Sigmoid colon (tissue), 7 donors: ENCODE measurements at places on chromosomes 4 and X. TPM values are rescaled to one million over a fixed set of nuclear protein-coding genes. Genes with fewer than 3 reads are reported as not detected.

Gene SLC25A53
- 14.7 TPM for total RNA-seq

Gene NLGN3
- 0.99 TPM for total RNA-seq

DNA sequence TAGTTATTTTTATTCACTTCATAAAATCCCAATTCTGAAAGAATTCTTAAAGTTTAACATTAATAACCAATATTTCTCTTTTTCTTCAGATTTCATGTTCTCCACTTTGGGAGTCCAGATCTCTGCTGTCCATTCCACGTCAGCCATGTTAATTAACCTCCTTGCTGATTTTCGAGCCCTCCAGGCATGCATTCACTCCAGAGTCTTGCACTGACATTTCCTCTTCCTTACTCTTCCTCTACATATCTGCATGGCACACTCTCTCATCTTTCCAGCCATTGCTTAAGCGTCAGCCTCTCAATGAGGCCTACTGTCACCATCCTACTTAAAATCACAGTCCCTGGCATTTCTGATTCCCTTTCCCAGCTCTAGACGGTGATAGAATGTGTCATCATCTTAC, 144.8 kb downstream of the MAD2L1 start:
- no peaks in the 10 kb centered on the region for H3K4me1 ChIP-seq
- no peak for DNase-seq
- no peaks in the 10 kb centered on the region for H3K27me3 ChIP-seq
- H3K4me3 ChIP-seq = no peak overlapping the region
- no peaks in the 10 kb centered on the region for H3K36me3 ChIP-seq

Gene STK26
- 11.3 TPM for total RNA-seq

GRCh38 chrX:10582945-10583344, 37.4 kb downstream of the MID1 start:
- no peaks in the 10 kb centered on the region for H3K4me1 ChIP-seq
- H3K4me3 ChIP-seq = no peak overlapping the region
- no peaks in the 10 kb centered on the region for H3K36me3 ChIP-seq
- no peaks in the 10 kb centered on the region for H3K27me3 ChIP-seq

Gene MAGED4
- 11.0 TPM for total RNA-seq

- H3K27me3 ChIP-seq = no peaks in the 10 kb centered on the region
- H3K4me1 ChIP-seq = no peaks in the 10 kb centered on the region
- H3K27ac ChIP-seq = no peak overlapping the region
- H3K4me3 ChIP-seq = no peak overlapping the region
- no peak for DNase-seq
Measured at GRCh38 chr4:86203176-86203575, 156.7 kb downstream of the MAPK10 start.

- peaks cover 51% of the 10 kb centered on the region for H3K4me1 ChIP-seq
- H3K27ac ChIP-seq = peak overlapping the region; percentile 60
- no peaks in the 10 kb centered on the region for H3K36me3 ChIP-seq
- DNase-seq = no peak
- no peak overlapping the region for H3K4me3 ChIP-seq
Measured at GRCh38 chr4:156778093-156778492, 193.5 kb downstream of the PDGFC start.

DNA sequence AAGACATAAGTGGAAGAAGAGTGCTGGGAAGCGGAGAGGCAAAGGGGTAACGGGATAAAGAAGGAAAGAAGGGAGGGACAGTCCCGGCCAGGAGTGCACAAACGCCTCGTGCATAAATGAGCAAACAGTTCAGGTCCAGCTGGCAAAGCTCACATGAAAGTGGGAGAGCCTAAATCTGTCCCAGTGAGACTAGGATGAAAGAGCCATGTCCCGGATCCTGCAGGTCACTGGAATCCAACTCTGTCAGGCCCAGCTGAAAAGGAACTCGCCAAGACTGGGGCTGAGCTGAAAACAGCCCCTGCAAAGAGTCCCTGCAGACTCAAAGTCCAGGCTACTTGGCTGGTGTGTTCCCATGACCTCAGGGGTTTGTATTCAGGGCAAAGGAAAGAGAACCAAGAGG, 38.0 kb upstream of the CRMP1 start:
- H3K36me3 ChIP-seq = no peaks in the 10 kb centered on the region
- H3K27ac ChIP-seq = no peak overlapping the region
- no peak overlapping the region for H3K4me3 ChIP-seq
- H3K4me1 ChIP-seq = no peaks in the 10 kb centered on the region
- peaks cover 42% of the 10 kb centered on the region for H3K27me3 ChIP-seq
- no peak for DNase-seq

DNA sequence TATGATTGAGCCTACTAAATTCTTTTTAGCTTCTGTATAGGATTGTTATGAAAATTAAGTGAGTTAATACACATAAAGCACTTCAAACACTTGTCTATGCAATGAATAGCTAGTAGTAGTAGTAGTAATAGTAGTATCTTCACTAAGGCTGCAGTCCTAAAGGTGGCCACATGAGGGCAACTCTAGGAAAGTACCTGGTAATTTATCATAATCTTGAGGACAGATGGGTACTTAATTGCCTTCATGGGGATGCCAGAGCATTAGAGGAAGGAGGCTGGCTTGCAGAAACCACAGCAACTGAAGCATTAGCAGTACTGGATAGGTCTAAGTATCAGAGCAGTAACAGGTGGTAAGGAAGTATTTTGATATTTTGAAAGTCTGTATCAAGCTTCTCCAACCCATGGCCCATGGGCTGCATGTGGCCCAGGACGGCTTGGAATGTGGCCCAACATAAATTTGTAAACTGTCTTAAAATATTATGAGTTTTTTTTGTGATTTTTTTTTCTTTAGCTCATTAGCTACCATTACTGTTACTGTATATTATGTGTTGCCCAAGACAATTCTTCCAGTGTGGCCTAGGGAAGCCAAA, 17.3 kb downstream of the NIPAL1 start:
- peaks cover 5% of the 10 kb centered on the region for H3K4me1 ChIP-seq
- no peaks in the 10 kb centered on the region for H3K36me3 ChIP-seq
- no peaks in the 10 kb centered on the region for H3K27me3 ChIP-seq
- no peak overlapping the region for H3K4me3 ChIP-seq

GRCh38 chr4:6601661-6602250, 26.8 kb downstream of the MAN2B2 start:
- H3K27ac ChIP-seq = no peak overlapping the region
- no peaks in the 10 kb centered on the region for H3K27me3 ChIP-seq
- no peak for DNase-seq
- H3K4me1 ChIP-seq = no peaks in the 10 kb centered on the region
- H3K4me3 ChIP-seq = no peak overlapping the region

DNA sequence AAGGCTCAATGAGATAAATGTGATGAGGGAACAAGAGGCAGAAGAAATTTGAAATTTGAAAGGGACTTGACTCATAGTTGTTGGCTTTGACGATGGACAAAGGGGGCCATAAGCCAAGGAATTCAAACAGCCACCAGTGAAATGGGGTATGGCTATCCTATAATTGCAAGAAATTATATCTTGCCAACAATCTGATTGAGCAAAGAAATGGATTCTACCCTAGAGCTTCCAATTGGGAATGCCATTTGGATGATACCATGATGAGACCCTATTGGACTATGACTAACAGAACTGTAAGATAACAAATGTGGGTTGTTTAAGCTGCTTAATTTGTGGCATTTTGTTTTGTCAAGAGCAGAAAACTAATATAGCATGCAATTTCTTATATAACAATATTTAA, 270.1 kb upstream of the ARSJ start:
- no peak overlapping the region for H3K27ac ChIP-seq
- peaks cover 4% of the 10 kb centered on the region for H3K4me1 ChIP-seq
- H3K4me3 ChIP-seq = no peak overlapping the region
- DNase-seq = no peak
- H3K36me3 ChIP-seq = no peaks in the 10 kb centered on the region

DNA sequence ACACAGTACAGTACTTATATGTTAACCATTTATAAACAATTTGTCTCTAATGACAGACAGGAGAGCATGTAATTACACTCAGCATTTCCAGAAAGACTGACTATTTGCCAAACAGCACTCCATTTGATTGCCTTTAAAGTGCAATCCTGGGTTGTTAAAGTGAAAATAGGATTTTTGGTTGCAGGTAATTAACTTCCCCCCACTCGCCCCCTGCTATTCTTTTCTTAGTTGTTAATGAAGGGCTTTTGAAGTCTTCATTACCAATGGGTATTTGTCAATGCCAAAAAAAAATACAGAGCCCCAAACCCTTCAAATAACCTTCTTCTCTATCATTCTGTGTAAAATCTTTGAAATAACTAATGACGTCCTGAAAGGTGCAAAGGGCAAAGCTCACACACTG, 825.6 kb downstream of the STPG2 start:
- no peaks in the 10 kb centered on the region for H3K27me3 ChIP-seq
- no peaks in the 10 kb centered on the region for H3K4me1 ChIP-seq
- H3K36me3 ChIP-seq = no peaks in the 10 kb centered on the region

DNA sequence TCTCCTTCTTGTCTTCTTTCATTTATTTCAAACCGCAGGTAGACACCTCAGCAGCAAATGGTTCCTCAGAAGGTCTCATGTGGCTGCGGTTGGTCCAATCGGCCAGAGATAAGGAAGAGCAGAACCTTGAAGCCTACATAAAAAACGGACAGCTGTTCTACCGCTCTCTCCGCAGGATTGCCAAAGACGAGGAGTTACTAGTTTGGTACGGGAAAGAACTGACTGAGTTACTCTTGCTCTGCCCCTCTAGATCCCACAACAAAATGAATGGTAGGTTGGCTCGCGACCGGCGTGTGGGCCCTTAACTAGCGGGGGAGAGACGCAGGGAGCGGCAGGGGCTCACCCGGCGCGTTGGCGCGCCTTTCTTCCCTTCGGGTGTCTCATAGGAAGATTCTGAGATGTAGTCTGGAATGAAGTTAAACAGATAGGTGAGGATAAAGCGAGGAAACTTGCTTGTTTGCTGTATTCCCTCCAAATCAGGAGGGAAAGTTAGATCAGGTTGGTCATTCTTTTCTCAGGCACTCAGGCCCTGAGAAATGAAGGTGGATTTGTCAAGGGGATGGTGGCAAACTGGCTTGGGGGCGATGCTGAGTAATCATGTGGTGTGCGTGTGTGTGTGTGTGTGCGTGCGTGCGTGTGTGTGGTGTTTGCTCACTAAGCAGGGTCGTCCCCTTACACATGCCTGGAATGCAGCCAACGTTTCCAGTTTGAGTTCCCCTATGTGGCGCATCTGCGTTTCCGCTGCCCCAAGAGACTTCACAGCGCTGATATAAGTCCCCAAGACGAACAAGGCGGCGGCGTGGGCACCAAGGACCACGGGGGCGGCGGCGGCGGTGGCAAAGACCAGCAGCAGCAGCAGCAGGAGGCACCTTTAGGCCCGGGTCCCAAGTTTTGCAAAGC, 4.2 kb downstream of the PRDM8 start:
- DNase-seq = no peak
- peak overlapping the region; percentile 95 for H3K27ac ChIP-seq
- H3K4me1 ChIP-seq = peaks cover 26% of the 10 kb centered on the region
- H3K36me3 ChIP-seq = peaks cover 7% of the 10 kb centered on the region
- no peaks in the 10 kb centered on the region for H3K27me3 ChIP-seq

Gene SLC35A2
- total RNA-seq = 5.7 TPM

- peak overlapping the region; percentile 52 for H3K4me3 ChIP-seq
- H3K4me1 ChIP-seq = peaks cover 4% of the 10 kb centered on the region
Measured at GRCh38 chr4:85474356-85474755, 594 bp upstream of the ARHGAP24 start.

Gene ZMAT1
- 12.2 TPM for total RNA-seq

DNA sequence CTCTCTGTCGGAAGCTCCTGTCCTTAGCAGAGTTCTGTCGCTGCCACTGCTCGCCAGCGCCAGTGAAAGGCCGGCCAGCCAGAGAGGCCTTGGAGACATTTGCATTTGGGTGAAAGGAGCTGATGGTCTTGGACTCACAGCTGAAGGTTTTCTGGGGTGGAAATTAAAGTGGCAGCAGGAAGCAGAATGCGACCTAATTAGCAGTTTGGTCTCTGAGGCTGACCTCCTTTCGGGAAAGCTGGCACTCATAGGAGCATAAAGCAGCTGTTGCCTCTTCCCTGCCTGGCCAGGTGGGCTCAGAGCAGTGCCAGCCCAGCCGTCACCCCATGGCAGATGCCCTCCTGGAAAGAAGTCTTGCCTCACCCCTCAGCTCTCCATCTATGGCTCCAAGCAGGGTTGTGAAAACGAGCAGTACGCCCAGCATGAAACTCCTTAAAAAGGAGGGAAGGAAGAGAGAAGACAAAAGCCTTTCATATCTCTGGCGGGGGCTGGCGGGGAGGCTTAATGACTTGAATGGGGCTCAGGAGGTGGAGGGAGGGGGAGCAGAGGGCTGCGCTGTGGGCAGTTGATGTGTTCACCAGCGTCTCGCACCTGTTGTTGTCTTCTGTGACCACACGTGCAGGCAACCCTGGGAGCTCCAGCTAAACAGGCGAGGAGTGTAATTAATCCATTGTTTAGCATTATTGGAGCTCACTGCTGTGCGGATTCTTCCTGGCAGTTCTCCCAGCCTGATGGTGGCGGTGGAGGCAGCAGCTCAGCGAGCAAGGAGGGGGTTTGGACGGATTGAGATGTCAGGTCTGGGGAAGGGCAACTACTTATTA, 264.0 kb downstream of the MID1IP1 start:
- no peaks in the 10 kb centered on the region for H3K27me3 ChIP-seq
- no peak overlapping the region for H3K4me3 ChIP-seq
- no peaks in the 10 kb centered on the region for H3K36me3 ChIP-seq
- no peaks in the 10 kb centered on the region for H3K4me1 ChIP-seq
- no peak for DNase-seq
- peak overlapping the region; percentile 24 for H3K27ac ChIP-seq

GRCh38 chr4:173536808-173537429, 6.9 kb upstream of the HAND2 start:
- no peaks in the 10 kb centered on the region for H3K36me3 ChIP-seq
- H3K27ac ChIP-seq = peak overlapping the region; percentile 99
- H3K4me1 ChIP-seq = no peaks in the 10 kb centered on the region
- no peaks in the 10 kb centered on the region for H3K27me3 ChIP-seq

Gene CXCL6
- 0.95 TPM for total RNA-seq

GRCh38 chr4:17765514-17766286, 15.7 kb downstream of the FAM184B start:
- no peaks in the 10 kb centered on the region for H3K27me3 ChIP-seq
- no peaks in the 10 kb centered on the region for H3K36me3 ChIP-seq
- no peak for DNase-seq
- no peak overlapping the region for H3K27ac ChIP-seq

Gene CYLC1
- not detected for total RNA-seq

DNA sequence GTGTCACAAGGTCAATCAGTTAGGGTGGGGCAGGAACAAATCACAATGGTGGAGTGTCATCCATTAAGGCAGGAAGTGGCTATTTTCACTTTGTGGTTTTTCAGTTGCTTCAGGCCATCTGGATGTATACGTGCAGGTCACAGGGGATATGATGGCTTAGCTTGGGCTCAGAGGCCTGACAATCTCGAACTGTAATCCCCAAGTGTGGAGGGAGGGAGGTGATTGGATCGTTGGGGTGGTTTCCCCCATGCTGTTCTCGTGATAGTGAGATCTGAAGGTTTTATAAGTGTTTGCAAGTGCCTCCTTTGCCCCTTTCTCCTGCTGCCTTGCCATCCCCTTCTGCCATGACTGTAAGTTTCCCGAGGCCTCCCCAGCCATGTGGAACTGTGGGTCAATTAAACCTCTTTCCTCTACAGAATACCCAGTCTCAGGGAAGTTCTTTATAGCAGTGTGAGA, 36.7 kb upstream of the STS start:
- H3K4me3 ChIP-seq = no peak overlapping the region
- no peak overlapping the region for H3K27ac ChIP-seq
- H3K36me3 ChIP-seq = no peaks in the 10 kb centered on the region
- H3K27me3 ChIP-seq = no peaks in the 10 kb centered on the region
- H3K4me1 ChIP-seq = no peaks in the 10 kb centered on the region

Gene MAGEA8
- not detected for total RNA-seq

- H3K4me3 ChIP-seq = no peak overlapping the region
- no peak overlapping the region for H3K27ac ChIP-seq
- no peak for DNase-seq
- H3K36me3 ChIP-seq = no peaks in the 10 kb centered on the region
- H3K27me3 ChIP-seq = no peaks in the 10 kb centered on the region
Measured at GRCh38 chr4:41569961-41570360, 32.0 kb downstream of the LIMCH1 start.
